ENCODE measurements at places on chromosomes 2 and 18. TPM values are rescaled to one million over a fixed set of nuclear protein-coding genes. Genes with fewer than 3 reads are reported as not detected.

The SLC4A3 gene
- 1.1 TPM for total RNA-seq

The SKOR2 gene
- not detected for total RNA-seq

The POTEJ gene
- not detected for total RNA-seq

The DCDC2C gene
- total RNA-seq = not detected

The LIMS2 gene
- 1.1 TPM for total RNA-seq

The MALT1 gene
- total RNA-seq = 25.3 TPM

The CDH19 gene
- not detected for total RNA-seq

The GKN1 gene
- total RNA-seq = not detected

The CD8B gene
- not detected for total RNA-seq

The RNF152 gene
- total RNA-seq = 18.9 TPM

The FN1 gene
- total RNA-seq = 7,693 TPM

The POTEC gene
- total RNA-seq = not detected

The EGR4 gene
- total RNA-seq = not detected

All from IMR-90 (cell line).